ENCODE measurements at places on chromosomes 2 and 18.

GRCh38 chr2:192157776-192158175, 37.0 kb downstream of the TMEFF2 start:
- DNase-seq: no peak

DNA sequence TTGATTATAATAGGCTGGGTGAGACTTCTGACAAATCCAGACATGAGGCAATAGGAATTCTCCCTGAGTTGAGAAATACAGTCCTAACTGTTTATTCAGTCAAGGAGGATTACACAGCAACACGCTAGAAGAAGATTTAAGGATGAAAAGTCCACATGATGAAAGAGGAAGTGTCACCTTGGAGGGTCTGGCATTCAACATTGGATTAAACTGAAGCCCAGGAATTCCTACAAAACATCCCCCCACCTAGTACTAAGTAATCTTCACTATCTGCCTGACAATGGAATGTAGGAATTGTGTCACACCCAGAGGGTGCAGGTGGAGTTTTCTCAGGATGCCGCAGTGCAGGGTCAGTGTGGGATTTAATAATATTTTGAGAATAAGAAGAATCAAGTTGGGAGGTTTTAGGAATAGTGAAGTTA, 142.4 kb downstream of the SOCS6 start:
- DNase-seq: no peak

DNA sequence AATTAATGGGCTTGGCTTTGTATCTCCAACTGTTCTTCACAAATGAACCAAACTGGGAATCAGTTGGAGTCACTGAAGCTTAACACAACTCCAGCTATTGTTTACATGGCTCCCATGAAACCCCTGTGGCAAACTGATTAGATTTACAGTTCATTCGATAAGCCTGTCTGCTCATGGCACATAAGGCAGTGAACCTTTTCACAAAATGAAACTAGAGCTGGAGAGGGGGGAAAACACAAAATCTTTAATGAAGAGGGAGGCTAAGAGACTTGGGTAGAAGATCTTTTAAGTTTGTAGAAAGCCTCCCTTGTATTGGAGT, 11.6 kb upstream of the ITGA6 start:
- DNase-seq: no peak

DNA sequence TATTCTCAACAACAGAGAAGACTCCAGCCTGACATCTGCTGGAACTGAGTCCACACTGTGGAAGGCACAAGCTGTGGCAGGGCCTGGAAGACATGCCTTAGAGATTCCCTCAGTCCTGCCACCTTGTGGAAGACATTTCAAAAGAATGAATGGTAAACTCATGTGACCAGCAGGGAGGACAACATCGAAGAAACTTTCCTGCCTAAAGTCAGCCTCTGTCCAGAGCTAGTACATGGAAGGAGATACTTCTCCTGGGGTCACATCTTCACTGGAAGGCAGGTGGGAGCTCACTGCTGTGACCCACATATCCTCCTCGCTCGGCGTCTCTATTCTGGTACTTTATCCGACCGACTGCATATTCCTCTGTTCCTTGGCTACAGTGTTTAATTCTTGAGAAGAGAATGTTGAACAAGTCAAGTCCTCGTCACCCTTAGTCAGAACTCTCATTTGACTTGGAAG, 59.5 kb downstream of the PUM2 start:
- DNase-seq: no peak

GRCh38 chr2:16394072-16394985, 271.3 kb downstream of the CYRIA start:
- no peak for DNase-seq

DNA sequence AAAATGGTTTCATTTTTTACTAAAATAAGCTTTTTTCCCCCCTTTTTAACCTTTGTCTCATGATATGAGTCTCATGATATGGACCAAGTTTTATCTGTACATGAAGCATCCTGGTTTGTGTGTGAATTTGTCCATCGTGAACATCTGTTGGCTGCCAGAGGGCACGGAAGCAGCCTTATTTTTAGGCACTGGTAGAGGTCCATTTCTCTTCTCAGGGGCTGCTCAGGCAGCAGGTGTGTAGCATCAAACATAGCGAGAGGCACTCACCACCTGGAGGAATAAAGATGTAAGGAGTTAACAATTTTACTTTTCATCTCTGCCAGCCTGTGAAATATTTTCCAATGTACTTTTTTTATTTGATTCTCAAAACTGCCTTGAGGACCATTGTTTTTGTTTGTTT, 134.5 kb downstream of the RHBDD1 start:
- no peak for DNase-seq

DNA sequence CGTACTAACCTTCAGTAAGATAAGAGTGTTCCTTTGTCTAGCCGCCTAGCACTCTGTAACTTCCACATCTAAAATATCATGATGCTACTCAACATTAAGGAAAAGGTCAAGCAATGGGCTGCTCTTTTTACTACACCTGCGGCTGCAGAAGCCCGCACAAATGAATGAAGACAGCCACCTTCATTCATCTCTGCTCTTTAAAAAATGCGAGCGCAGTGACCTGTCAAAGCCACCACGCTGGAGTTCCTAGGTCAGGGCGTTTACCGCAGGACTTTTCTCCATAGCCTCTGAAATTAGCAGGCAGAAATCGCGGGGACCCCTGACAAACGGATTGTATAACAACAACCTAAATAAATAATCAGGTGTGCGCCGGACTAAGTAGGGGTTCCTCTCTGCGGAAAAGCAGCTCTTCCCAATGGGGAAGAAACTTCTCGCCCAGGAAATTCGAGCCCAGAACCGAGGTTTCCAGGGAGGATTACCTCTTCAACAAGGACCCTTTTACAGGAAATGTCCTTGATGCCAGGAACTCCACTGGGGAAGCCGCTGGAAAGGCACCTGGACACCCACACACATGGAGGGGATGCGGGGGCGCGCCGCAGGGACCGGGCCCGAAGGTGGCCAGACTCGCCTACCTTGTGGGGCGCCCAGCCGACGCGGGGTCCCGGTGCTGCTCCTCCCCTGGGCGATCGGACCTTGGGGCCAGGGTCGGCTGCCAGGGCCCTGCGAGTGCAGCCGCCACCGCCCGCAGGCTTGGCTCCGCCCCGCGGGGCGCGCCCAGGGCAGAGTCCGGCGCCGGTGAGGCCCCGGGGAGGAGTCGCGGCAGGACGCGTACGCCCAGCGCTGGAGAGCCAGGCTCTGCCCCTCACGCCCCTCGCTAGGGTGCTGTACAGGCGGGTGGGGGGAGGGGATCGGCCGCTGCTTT, at the start of gene CCDC68:
CCDC68 (minus strand) TSS at position 758 of the 922 bp plus-strand sequence. CDS start 16,670 bp downstream, outside the sequence.
- no peak for DNase-seq

DNA sequence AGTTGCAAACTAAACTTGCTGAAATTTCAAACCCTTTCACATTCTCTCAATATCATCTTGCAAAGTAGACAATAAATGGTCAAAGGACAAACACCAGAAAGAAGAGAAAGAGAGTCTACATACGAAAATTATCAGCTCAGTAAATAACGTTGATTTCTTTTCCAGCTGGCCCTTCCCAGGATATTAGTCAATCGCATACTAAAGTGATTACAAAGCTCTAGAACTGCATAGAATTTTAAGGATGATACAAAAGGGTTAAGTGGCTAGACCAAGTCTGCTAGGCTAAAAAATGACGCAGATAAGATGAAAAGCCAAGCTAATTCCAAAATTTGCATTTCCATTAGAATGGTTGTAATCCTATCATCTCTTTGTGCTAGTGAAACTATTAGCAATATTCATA, 405.7 kb downstream of the FBXO15 start:
- no peak for DNase-seq

GRCh38 chr2:160275656-160276055, 75.6 kb upstream of the ITGB6 start:
- no peak for DNase-seq

DNA sequence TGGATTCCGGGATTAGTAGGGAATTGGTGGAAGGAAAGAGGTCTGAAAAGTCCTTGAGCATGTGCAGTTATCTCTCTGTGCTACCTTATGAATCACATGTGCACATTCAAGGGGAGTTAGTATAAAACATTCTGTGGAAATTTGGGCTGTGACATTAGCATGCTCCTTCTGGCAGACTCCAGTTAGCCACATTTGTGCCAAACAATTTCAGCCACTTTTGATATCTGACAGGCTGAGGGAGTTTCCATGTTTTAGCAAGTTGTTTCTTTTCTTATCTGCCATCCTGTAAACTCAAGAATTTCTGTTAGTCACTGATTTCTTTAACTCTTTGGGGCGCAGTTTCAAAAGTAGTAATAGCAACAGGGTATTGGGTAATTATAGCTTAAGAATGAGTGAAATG, 28.3 kb upstream of the GYPC start:
- DNase-seq: no peak

Measured in stimulated activated naive CD8-positive, alpha-beta T cell treated with anti-CD3 and anti-CD28 coated beads, Interleukin-15, Interleukin-2, amounts not matched to agents 100 U/mL and 50 U/mL, for 24 hours (primary cell).